T47D (cell line): ENCODE measurements at places on chromosomes 5 and 9.
A peak's percentile ranks its signal among the peaks of the same experiment; 100 is the strongest.

- no peak for DNase-seq
These were observed 1700.9 kb upstream of the NUDT12 start for GRCh38 chr5:105263515-105263914.

DNA sequence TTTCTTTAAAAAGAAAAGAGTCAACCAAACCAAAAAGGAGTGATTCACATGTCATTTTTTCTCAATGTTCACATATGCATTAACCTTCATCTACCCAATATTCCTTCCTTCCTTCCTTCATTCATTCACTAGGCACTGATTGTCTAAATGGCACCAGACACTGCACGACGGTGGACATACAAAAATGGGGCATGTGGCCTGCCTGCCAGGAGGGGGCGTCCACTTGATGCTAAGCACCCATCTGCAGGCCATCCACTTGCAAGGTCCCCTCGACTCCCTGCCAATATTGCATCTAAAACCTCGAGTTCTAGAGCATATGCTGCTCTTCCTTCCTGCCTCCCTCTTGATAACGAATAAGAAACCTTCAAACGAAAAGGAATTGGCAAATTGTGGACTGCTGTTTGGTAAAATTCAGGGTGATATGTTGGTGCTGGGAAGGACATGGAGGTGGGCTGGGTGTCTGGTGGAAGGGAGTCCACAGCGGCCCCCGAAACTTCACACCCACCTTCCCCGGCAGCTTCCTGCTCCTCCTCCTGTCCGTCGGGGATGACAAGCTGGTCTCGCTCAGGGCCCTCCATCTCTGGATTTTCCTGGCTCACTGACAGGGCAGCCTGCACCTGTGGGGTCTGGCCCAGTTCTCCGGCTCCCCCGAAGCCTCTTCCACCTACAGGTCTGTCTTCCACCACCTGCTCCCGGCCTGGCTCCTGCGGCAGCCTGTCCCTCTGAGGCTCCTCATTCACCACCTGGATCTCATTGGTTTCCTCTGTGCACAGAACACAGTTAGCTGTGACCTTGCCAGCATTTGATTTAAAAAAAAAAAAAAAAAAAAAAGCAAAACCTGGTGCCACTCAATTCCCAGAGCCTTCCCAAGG is 64.3 kb downstream of the GOLM1 start:
- DNase-seq: peak; percentile 61

DNA sequence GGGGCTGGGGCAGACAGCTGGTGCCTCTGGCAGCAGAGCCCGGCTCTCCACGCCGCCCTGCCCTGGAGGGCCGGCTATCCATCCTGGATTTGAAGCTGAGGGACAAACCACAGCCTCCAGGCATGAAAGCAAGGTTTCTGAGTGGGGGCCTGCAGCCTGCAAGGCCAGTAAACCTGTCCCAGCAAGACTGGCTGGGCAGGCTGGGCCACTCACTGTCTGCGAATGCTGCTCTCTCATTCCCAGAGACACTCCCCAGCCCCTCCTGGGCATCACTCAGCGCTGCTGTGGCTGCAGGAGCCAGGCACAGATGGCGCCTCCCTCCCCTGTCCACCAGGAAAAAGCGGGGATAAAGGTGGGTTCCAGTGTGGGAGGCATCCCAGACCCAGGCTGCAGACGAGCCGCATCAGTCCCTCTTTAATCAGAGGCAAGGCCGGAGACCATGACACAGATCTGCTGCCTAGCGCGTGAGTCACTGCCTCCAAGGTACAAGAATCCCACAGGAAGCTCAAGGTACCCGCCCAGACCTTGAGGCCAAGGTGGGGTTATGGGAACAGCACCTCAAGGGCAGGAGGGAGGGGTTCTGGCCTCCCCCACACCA is 118.0 kb downstream of the VAV2 start:
- DNase-seq: peak; percentile 64

DNA sequence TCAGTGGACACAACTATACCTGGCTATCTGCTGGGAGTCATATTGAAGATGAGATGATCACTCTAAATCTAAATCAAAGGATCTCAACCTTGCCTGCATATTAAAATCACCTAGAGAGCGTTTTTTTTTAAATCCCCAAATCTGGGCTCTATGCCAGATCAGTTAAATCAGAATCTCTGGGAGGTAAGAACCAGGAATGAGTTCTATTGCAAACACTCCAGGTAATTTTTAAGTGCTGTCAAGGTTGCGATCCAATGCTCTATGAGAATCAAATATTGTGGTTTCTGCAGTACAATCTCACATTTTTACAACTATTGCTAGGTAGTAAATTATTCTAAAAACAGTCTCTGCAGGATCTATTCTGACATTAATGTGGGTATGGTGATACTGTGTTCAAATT is 202.3 kb upstream of the OR13F1 start:
- DNase-seq: no peak

- DNase-seq: peak; percentile 68
These were observed 338.0 kb downstream of the SEMA5A start for GRCh38 chr5:9207817-9208418.

GRCh38 chr9:68913054-68913453 is 100.9 kb downstream of the PRKACG start:
- peak; percentile 11 for DNase-seq
